Activated T-cell treated with anti-CD3 and anti-CD28 coated beads for 48 hours (primary cell): ENCODE measurements at places on chromosomes 7 and 10.

GRCh38 chr7:87934699-87935383, 790 bp downstream of the ADAM22 start:
- DNase-seq, result no peak

DNA sequence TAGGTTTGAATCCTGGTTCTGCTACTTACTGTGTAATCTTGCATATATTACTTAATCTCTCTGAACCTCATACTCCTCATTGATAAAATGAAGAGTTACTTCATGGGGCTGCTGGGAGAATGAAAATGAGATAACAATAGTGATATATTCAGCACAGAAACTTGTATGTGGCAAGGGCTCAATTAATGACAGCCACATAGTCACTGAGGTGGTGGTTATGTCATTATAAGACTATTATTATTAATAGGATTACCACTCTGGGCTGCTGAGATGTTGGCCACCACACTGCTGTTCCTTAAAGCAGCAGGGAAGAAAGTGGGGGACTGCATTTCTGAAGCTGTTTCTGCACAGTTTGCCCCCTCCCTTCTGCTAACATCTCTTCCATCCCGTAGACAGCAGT, 100.4 kb upstream of the PDLIM1 start:
- DNase-seq, result no peak

DNA sequence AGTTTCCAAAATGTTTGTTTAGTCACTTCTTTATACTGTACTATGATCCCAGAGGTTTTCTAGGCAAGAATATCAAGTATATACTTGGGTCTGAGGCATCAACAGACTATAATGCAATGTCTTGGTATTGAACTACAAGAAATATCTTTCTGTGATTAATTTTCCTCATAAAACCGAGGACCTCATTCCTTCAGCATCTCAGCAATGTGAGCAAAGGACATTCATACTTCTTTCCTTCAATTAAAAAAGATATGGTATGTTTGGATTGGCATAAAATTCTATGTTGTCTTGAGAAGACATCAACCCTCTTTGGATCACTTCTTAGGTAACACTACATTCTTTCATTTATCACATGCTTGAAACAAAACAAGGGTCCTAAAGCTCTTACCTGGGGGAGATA, 524.5 kb downstream of the PHTF2 start:
- DNase-seq, result no peak

DNA sequence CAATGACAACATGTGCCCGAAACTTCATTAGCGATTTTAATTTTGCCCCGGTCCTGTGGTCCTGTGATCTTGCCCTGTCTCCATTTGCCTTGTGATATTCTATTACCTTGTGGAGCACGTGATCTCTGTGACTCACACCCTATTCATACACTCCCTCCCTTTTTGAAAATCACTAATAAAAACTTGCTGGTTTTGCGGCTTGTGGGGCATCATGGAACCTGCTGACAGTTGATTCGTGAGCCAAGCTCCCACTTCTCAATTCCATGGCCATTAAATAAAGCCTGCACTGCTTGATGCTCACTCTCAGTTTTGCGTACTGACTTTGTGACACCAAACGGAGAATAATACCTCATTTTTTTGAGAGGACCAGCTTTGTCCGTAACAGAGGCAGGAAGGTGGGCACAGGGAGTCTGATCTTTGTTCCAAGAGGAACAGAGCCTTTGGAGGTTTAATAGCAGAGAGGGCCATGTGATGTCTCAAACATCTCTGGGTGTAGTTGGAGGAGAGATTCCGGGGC, 3.8 kb upstream of the ADAMTS14 start:
- no peak for DNase-seq

DNA sequence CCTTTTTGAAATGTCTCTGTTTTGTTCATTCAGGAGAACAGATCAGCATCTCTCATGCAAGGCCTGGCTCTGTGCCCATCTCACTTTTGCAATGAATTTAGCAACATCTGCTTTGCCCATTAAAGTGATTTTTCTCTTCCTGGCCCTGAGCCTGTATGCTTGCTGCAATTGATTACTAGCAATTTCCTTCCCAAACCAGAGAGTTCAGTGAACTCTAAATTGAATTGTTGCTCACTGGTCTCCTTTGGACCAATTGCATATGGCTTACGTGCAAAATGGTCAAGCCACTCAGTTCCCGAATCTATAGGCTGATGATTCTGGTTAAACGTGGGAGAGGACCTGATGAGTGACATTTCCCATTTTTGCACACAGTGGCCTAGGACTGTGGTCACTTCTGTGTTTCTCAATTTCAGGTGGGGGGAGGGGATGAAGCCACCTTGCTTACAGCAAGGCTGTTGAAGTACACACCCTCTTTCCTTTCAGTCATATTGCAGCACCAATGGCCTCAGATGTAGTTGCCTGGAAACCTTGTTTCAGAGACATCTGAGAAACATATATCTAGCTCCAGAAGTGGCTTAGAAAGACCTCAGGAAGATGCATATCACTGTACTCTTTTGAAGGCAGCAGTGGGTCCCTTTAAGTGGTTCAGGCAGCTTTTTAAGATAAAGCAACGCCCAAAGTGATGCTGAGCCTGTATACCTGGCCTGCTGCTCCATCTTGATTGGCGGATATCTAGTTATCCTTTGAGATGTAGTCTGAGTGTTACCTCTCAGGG, 201.4 kb downstream of the PTEN start:
- DNase-seq, result peak; percentile 31

GRCh38 chr7:129522088-129522970, 20.0 kb downstream of the SMKR1 start:
- DNase-seq, result no peak

- DNase-seq, result no peak
Measured at GRCh38 chr7:28645866-28646265, 233.5 kb downstream of the CREB5 start.

DNA sequence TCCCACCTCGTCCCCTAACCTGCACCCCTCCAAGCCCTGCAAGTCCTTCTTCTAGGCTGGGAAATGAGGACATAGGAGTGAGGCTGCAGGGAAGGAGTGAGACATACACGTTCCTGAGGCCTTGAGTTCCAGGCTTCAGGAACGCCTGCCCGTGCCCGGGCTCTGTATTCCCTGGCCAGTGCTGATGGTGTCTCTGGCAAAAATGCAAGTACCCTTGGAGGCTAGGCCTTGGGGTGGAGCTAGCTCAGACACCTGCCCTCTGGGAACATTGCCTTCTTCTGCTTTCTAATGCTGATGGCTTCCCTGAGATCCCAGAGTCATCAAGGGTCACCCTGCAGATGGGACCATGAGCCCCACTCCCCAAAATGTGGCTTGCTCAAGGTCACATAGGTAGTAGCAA, 76.0 kb downstream of the GRK5 start:
- DNase-seq, result no peak

DNA sequence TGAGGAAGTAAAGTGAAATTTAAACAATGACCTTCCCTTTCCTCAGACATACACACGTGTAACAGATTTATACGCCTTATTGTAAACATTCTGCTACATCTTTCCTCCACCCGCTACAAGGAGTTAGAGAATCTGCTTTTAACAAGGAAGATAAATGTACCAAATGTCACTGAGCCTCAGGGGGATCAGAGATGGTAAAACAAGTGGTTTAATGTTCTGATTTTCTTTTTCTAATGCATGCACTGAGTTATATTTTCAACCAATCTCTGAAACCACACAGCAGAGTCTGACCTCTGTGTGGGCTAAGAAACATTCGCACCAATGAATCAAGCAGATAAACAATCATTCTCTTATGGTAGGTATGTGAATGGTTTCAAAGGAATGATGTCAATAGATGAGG, 599.5 kb downstream of the ARL4A start:
- DNase-seq, result no peak

DNA sequence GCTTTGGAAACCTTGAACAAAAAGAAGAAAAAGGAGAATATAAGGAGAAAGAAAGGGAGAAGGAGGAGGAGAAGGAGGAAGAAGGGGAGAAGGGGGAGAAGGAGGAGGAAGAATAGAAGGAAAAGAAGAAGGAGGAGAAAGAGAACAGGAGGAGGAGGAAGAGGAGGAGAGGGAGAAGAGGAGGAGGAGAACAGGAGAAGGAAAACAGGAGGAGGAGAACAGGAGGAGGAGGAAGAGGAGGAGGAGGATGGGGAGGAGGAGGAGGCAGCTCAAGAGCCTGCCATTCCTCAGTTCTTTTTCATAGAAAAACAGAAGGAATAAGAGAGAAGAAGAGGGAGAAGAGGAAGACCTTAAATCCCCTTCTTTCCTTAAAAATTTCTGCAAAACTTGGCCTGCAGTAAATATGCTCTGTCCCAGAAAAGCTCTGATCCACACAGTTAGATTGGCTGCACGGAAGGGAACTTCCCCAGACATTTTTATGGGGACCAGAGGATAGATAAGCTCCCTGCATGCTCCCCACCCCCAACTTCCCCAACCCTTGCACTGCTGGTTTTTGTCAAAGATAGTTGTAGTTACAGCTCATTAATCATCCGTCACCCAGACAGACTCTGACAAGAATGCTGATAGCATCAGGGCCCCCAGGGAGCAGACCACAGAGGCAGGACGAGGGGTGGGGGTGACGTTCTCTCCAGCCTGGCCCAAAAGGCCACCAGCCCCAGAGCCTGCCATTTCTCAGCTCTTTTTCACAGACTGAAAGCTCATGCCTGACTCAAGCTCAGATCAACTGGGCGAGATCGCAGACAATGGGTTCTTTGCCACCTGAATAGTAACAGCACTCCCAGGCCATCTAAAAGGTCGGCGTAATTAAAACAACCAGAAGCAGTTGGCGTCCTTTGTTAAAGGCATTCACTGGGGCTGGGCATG, 34.5 kb upstream of the LYZL1 start:
- DNase-seq, result no peak

GRCh38 chr7:103423467-103424179, 22.4 kb downstream of the SLC26A5 start:
- no peak for DNase-seq

- DNase-seq, result no peak
Measured at GRCh38 chr10:77635402-77636227, 2.0 kb downstream of the KCNMA1 start.

- no peak for DNase-seq
Measured at GRCh38 chr7:26859720-26860119, 4.7 kb downstream of the SKAP2 start.

DNA sequence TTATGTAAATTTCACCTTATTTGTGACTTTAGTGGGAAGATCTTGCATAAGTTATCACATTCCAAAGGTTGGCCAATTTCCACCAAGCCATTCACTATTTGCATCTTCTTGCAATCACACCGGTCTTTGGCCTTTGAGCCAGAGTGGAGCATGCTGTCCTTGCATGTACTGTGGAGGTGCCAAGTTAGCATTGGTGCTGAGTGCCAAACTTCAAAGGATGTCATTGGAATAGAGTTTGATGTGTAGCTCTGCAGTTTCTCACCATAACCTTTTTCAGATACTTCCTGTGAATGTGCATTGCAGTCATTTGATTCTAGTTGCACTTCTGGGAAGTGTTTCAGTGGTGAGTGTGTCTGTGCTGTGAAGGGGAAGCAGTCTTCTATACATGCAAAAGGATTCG, 620.6 kb downstream of the SUGCT start:
- DNase-seq, result no peak

GRCh38 chr10:132590752-132591121, 53.1 kb downstream of the INPP5A start:
- no peak for DNase-seq

DNA sequence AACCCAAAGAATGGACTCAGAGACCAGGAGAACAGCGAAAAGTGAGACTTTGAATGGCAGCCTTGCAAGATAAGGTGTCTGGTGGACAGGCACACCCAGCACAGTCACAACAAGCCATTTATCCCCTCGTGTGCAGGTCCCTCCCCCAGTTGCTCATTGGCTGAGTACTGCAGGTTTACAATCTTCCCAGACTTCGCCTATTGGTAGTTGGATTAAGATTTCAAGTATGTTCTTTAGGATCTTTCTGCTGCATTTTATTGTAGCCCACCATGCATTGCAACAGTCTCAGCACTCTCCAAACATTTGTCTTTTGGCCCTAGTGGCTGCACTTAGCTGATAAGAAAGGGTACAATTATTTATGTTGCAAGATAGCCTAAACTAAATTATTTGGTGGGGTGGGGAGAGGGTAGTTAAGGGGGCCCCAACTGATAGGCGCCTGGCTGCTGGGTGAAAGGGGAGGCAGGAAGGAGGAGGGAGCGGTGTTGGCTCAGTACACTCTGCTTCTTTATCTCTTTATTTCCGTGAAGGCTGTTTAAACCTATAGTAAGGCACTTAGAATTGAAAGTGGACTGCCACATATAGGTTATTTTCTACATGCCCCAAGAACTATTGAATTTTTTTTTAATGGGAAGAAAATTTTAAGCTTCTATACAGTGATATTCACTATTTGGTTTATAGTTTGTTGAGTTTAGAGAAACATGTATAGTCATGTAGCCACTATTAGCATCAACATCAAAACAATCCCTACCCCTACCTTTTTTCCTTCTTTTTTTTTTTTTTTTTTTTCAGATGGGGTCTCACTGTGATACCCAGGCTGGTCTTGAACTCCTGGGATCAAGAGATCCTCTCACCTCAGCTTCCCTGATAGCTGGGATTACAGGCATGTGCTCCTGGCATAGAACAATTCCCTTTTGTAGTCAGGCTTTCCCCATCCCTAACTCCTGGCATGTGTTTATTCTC, 54.2 kb downstream of the GUSB start:
- DNase-seq, result no peak
